ENCODE measurements at places on chromosomes 7 and 10.

GRCh38 chr10:132257907-132258306 lies 49.8 kb downstream of the STK32C start:
- DNase-seq = no peak

- DNase-seq = no peak
Observed at GRCh38 chr10:48880016-48880705, 59.5 kb downstream of the LRRC18 start.

- DNase-seq = no peak
Observed at GRCh38 chr7:143230602-143231457, 9.0 kb downstream of the TAS2R40 start.

GRCh38 chr10:114033566-114033965 lies 10.1 kb upstream of the ADRB1 start:
- no peak for DNase-seq

DNA sequence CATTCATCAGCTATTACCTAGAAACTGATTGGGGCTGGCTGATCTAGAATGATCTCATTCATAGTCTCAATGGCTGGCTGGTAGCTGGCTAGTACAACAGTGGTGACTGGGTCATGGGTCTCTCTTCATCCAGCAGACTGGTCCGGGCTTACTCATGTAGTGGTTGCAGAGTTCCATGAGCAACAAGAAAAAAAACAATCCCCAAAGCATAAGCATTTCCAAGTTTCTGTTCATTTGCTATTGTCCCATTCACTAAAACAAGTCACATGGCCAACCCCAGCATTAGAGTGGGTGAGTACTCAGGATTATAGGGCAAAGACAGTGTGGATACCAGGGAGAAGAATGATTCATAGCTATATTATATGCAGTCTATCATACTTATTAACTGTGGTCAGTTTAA lies 85.2 kb upstream of the SEMA3C start:
- DNase-seq = no peak

- DNase-seq = no peak
Observed at GRCh38 chr7:32658034-32658433, 162.7 kb downstream of the AVL9 start.
